DND-41 (cell line): ENCODE measurements at places on chromosomes 1 and 21.
A peak's percentile ranks its signal among the peaks of the same experiment; 100 is the strongest.

DNA sequence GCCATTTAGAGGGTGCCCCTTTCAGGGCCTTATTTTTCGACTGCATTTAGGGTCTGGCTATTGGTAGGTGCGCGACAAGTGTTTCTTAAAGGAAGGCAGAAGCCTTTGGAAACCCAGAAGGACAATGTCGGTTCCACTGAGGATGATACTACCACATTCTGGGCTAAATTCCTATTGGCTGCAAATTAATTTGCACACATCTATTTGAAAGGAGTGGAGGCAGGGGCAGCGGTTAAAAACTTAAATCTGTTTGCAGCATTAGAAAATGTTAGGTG, 1.1 kb downstream of the PATJ start:
- no peak for DNase-seq

DNA sequence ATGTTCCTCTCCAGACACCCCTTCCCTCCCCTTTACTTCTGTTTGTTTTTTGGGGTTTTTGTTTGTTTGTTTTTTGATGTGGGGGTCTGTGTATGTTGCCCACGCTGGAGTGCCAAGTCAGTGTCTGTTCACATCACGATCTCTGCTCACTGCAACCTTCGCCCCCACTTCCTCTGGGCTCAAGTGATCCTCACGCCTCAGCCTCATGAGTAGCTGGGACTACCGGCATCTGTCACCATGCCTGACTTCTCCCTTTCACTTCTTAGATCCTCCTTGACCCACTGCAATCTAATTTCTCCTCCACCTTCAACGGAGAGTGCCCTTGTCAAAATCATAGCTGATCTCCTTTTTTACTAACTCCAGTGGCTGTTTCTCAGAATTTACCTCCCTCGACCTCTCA, 100.7 kb upstream of the KIF26B start:
- no peak for DNase-seq

- DNase-seq, result peak; percentile 87
Measured at GRCh38 chr1:159008744-159009188, 941 bp upstream of the IFI16 start.

- no peak for DNase-seq
Measured at GRCh38 chr1:47554901-47555300, 117.1 kb downstream of the FOXD2 start.

DNA sequence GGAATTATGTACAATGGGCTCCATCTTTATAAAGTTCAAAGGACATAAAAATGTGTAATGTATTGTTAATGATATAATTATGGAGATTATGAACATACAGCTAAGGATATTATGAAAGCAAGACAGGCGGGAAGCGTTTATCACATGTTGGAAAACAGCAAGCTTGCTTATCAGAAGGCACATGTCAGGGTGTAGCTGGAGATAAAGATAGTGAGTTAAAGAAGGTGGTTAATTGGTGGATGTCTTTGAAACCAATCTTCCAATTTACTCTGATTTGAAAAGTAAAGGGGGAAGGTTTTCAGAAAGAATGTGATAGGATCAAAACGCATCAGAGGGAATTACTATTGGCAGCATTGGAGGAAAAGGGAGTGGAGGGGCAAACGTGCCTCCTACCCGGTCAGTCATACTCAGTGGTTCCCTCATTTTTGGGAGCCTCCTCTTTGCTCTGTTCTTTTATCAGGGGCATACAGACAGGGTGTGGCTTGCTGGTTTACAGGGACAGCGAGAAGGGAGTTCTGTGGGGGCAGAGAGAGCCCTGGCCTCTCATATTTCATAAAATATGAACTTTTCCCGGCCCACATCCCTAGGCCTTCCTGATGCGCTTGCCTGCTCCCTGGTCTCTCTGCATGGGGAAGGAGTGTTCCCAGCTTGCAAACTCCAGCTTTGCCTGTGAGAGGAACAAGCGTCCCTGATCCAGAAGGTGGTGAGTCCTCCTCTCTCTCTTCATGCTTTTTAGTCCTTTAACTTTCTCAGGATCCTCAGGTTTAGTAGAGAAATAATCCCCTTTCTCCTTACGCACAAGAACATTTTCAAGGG, 8.0 kb upstream of the SVBP start:
- DNase-seq, result no peak

DNA sequence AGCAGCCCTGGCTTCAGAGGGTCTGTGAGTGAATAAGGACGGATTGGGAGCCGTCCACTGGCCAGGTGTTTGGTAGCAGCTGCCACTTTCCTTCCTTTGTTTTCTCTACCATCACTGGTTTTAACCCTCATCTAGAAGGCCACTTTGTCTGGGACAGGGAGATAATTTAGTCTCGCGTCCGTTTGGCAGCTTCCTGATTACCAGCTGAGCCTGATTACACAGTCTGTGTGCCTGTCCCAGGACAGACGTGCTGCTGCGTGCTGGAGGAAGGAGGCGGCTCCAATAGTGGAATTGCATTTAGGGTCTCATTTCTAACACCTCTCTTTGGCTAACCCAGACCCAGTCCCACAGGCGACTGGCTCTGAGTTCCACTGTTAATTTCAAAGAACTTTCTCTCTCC, 24.6 kb upstream of the CASQ2 start:
- no peak for DNase-seq

GRCh38 chr1:164912290-164912689, 353.3 kb downstream of the PBX1 start:
- no peak for DNase-seq

GRCh38 chr1:13964768-13965167, 264.8 kb downstream of the PRDM2 start:
- no peak for DNase-seq

DNA sequence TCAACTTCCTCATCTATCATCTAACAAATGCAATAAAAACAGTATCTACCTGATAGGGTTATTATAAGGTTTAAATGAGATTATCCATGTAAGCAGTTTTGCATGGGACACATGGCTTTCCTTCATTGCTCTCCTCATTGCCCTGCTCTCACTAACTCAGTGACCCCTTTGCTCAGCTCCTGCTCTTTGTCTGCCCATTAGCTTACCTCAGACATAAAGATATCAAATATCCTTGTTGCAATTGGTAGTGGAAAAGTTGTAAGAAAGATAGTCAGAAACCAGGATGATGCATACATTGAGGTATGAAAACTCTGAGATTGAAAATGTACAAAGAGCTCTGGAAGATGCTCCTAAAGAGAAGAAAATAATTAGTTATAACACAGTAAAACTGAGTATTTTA, 89.8 kb downstream of the EVI5 start:
- no peak for DNase-seq

DNA sequence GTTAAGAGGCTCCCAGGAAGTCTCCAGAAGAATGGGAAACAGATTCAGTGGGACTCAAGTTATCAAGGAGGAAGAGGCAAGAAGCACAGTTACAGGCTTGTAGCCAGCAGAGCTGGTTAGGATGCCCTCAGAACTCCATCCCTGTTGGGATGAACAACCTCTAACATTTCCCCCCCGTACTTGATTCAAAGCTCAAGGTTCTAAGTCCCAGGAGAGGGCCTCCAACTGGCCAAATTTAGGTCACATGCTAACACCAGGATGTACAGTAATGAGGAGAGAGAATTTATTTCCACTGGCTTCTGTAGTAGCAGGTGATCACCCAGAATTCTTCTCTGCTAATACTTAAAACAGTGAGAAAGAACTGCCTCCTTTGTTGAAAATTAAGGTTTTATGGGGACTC, 22.3 kb upstream of the HSPA13 start:
- DNase-seq, result no peak

- DNase-seq, result no peak
Measured at GRCh38 chr1:116725798-116726197, 28.4 kb upstream of the CD2 start.

GRCh38 chr1:75129983-75130789, 4.0 kb upstream of the LHX8 start:
- DNase-seq, result no peak

DNA sequence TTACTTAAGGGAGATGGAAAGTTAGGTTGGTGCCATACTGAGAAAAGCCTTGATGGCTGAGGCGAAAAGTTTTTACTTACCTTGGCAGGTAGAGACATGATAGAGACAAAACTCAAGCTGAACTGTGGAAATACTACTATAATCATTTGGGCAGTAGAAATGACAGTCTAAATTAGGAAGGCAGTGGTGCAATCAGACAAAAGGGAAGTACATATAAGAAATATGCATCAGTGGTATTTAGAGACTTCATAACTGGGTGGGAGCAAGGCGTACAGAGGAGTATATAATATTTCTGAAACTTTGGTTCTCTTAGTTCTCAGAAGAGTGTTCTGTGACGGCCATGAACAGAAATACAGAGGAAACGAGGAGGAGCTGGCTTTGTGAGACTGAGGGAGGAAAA, 2.4 kb upstream of the CEP350 start:
- no peak for DNase-seq

DNA sequence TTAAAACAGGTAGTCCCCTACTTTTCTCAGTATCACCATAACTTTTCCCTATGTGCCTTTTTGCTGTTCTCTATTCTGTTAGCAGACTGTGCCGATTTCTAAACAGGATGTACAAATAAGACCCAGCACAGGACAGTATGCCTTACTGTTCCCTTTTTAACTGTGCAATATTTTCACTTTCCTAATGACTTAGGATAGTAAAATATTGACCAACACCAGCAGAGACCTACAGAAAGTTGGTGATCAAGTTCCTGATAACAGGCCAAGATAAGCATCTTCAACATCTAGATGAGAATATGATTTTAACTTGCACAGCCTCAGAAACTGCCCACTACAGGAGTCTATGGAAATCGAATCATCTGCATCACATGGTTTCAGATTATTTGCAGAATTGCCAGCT, 42.0 kb downstream of the ADSS2 start:
- no peak for DNase-seq

- no peak for DNase-seq
Measured at GRCh38 chr1:167675440-167675839, 45.4 kb downstream of the RCSD1 start.

DNA sequence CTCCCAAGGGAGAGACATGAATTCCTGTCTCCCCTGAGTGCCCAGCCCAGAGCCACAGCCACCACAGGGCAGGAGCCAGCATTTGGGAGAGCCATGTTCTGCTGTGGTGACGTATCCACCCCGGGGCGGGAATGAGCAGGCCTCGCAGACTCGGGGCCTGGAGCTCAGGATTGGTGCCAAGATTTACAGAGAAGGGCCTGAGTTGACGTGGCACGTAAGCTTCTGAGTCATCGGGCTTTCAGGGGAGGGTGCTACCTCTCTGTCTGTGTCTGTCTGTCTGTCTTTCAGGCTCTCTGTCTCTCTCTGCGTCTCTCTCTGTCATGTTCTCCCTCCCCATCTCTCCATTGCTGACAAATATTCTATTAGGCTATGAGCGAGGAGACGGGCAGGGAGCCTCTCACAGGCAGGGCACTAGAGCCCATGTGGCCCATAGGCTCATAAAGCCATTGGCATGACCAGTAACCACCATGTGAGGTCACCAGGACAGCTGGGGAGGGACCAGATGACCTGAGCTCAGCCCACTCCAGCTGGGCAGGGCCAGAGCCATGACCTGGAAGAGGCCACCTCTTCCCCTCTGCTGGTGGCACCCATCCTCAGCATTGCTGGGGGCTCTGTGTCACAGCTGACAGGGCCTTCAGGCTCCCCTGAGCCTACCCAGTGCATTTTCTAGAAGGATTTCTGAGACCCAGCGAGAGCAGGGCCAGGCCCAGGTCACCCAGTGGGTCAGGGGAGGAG, 300.0 kb upstream of the VAMP3 start:
- DNase-seq, result no peak

- no peak for DNase-seq
Measured at GRCh38 chr1:13583595-13583965, at the start of gene PDPN. PDPN (plus strand) TSS chr1:13583832; CDS start chr1:13584034, 202 bp downstream.

DNA sequence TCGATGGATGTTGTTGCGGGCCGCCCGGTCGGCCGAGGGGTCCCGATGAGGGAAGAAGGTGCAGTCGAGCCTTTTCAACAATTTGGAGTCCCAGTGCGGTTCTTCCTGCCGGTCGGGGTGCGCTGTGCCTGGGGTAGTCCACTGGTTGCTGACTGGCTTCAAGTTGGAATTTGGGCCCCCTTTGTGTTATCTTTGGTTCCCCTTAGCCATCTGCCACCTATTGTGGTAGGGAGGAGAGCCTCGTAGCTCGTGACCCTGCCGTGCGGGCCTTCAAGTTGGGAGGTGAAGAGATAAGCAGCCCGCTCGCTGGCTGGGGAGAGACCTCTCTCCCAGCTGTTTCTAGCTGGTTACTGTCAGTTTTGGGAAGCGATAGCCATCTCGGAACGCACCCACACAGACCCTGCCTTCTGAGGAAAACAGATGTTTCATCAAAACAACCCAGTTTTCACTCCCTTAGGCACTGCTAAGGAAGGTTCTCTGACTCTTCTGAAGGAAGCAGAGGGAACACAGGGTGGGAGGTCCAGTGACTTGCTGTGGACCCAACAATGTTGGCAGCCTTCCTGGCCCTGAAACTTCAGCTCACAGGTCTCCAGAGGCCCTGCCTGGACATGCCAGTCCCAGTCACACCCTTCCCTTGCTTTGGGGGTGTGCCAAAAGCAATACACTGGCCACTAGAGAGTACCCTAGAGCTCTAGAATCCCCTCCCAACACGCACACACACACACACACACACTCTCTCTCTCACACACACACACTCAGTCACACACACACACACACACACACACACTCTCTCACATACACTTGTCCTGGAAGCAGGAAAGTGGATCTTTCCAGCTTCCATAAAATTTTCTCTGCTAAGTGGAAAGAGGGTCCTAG, 1.0 kb downstream of the BTG2 start:
- peak; percentile 33 for DNase-seq

- no peak for DNase-seq
Measured at GRCh38 chr1:61337981-61338848, 255.9 kb downstream of the NFIA start.

DNA sequence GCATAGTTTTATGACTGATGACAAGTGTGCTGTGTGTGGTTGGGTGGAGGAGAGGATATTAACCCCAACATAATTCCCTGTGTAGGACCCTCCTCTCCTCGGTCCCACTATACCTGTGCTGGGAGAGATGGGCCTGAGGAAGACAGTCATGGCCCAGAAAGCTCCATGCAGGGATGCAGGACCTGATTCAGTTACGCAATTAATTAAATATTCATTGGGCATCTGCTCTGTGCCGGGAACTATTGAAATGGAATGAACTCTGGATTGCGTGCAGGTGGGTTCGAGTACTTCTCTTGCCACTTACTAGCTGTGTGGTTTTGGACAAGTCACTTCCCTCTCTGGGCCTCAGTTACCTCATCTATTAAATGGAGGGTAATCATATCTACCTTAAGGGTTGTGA, 74.6 kb downstream of the CD247 start:
- peak; percentile 0 for DNase-seq

DNA sequence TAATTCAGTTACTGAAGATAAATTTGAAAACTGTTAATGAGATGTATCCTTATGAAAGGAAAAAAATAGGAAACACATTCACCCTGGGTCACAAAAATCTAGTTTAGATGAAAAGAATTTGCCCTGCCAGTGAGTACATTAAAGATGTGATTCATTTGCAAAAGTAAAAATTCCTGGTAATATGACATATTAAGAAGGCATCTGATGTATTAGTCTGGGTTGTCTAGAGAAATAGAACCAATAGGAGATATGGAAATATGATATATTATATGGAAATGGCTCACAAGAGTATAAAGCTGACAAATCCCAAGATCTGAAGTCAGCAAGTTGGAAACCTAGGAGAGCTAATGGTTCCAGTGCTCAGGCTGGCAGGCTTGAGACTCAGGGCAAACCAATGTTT, 153.8 kb downstream of the MRPL39 start:
- no peak for DNase-seq

GRCh38 chr1:163250382-163250974, 47.8 kb upstream of the RGS5 start:
- no peak for DNase-seq
